Activated CD4-positive, alpha-beta T cell treated with anti-CD3 and anti-CD28 coated beads for 4 hours (primary cell): ENCODE measurements at places on chromosomes 4 and X.

DNA sequence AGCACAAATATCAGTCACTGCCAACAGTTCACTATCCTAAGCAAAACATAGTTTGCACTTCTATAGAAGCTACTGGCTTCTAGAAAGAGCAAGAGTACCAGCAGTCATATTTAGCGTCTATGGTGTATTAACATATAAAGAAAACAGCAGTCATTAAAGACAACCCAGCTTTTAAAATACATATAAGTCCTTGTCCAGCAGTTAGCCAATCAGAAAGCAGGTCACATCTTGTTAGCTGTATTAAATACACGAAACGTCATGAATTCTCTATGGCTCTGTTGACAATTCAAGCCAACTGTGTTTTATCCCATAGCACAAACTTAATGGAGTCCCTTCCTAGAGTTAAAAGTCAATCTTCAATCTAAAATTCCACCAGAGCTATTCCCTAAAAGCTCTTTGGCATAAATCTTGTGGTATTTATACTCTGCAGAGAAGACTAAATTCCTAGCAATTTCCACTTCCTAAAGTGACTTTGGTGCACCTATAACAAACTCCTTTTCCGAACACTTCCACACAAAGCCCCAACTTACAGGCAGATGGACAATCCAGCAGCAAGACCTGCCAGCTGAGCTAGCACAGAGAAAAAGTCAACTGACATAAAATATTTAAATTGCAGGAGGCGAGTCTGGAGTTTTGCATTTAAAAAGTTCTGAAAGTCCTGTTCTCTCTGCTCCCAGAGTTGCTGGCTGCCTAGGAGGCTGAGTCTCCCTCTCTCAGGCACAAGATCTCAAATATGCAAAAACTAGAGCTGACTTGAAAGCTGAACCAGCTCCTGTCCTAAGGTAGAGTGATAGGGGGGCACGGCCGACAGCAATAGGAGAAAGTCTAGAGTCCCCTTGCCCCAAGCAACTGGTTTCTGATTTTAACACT is 1.3 kb downstream of the LDB2 start:
- no peak for DNase-seq

DNA sequence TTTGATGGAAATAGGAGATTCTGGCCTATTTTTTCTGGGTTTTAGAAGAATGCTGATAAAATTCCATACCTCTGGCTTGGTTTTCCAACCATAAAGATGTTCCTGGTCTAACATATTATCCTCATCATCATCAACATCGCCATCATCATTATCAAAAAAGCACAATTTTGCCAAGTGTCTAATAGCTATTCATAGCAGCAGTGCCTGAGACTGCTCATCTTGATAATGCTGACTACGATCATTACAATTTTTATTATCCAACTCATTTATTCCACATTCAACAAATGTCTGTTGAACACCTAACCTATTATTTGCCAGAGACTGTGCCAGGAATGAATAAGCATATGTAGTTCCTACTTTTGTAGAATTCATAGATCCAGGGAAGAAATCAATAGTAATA is 303.5 kb upstream of the GATB start:
- DNase-seq, result no peak

GRCh38 chrX:15033917-15034316 is 160.7 kb downstream of the MOSPD2 start:
- no peak for DNase-seq

GRCh38 chrX:17535229-17535628 is 160.2 kb downstream of the NHS start:
- DNase-seq, result peak; percentile 1

GRCh38 chr4:24013668-24014422 is 124.0 kb upstream of the PPARGC1A start:
- no peak for DNase-seq

DNA sequence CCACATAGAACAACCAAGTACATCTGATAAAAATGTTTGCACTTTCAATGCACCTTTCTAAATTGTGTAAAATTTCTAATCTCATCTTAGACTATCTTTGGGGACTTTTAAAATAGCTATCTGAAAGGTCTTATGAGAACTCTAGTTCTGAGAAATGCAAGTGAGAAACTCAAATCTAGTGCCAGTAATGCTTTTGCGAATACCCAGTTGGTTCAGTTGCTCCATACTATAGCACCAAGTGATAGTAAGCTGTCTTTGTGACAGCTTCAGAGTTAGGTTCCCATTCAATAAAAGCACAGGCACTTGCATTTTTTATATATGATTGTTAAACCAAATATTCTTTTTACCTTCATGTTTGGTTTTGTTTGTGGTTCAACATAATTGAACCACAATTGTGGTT is 4.5 kb upstream of the ITM2A start:
- DNase-seq, result no peak

GRCh38 chr4:182427554-182427953 is 184.4 kb downstream of the TENM3 start:
- DNase-seq, result no peak

GRCh38 chr4:38872620-38873019 is 5.0 kb downstream of the FAM114A1 start:
- no peak for DNase-seq

DNA sequence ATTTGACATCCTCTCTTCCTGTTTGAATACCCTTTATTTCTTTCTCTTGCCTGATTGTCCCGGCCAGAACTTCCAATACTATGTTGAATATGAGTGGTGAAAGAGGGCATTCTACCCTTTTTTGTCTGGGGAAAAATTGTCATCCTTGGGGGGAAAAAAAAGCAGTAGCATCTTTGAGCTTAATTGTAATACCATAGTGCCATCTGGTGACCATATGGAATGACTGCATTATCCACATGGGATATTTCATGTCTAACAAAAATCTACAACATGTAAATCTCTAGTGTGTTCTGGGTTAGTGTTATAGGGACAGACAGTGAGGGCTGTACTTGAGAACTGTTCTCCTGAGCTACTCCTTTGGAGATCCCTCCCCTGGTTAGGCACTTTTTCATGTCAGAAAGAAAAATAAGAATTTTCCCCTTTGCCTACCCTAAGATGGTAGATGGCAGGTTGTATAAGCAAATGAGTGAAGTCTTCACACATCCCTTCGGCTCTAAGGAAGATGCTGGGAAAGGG is 26.0 kb downstream of the CAPN6 start:
- DNase-seq, result no peak

- DNase-seq, result no peak
Measured at GRCh38 chrX:154850957-154851611, 16.6 kb upstream of the SMIM9 start.
